ENCODE measurements at places on chromosomes 6 and 20. TPM values are rescaled to one million over a fixed set of nuclear protein-coding genes. Genes with fewer than 3 reads are reported as not detected.

- DNase-seq: no peak
Measured at GRCh38 chr20:6855104-6855503, 87.6 kb downstream of the BMP2 start.

GRCh38 chr20:54107600-54108325, 37.4 kb upstream of the BCAS1 start:
- DNase-seq: no peak

DNA sequence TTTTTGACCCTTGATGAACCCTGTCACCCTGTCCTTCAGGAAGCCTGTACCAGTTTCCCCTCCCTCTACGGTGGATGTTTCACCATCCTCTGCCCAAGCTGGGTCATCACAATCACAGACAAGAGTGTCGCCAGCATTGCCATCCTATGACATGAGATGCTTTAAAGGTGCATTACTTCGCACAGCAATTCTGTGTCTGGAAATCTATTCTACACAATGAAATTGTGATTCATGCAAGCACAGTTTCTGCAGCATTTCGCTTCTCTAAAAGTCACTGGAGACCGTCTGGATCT, 2.5 kb upstream of the ULBP2 start:
- no peak for DNase-seq

GRCh38 chr6:152609125-152609670, 28.0 kb downstream of the SYNE1 start:
- no peak for DNase-seq

- no peak for DNase-seq
Measured at GRCh38 chr20:9581509-9581908, 67.1 kb downstream of the LAMP5 start.

DNA sequence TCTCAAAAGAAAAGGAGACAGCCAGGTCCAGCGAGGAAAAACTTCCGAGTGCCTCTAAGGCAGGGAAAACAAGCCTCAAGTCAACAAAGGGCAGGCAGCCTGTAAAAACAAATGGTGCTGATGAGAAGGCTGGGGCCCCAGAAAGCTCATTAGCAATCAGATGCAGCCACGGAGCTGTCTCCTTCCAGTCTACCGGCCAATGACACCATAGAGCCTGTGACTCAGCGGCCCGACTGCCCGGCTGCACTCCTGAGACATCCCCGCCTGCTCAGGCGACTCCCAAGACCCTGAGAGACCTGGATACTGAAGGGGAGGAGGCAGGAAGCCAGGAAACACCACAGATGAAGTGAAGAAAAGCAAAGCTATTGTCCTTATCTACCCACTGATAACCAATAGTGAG, 120.1 kb upstream of the HDDC2 start:
- DNase-seq: no peak

- DNase-seq: no peak
Measured at GRCh38 chr20:50368813-50369224, 141.4 kb upstream of the PTPN1 start.

GRCh38 chr6:170142559-170142958, 148.3 kb downstream of the DLL1 start:
- no peak for DNase-seq

DNA sequence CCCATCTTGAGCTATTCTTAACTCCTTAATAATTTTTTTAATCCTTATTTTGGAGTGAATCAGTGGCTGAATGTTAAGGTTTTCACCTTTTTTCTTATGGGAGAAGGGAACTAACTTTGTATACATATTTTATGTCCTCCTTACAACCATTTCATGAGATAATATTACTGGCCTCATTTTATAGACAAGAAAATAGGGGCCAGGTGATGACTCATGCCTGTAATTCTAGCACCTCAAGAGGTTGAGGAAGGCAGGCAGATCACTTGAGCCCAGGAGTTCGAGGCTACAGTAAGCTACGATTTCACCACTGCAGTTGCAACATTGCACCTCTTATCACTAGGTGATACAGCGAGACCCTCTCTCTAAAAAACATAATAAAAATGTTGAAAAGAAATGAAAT, 128.7 kb downstream of the TMEM242 start:
- no peak for DNase-seq

DNA sequence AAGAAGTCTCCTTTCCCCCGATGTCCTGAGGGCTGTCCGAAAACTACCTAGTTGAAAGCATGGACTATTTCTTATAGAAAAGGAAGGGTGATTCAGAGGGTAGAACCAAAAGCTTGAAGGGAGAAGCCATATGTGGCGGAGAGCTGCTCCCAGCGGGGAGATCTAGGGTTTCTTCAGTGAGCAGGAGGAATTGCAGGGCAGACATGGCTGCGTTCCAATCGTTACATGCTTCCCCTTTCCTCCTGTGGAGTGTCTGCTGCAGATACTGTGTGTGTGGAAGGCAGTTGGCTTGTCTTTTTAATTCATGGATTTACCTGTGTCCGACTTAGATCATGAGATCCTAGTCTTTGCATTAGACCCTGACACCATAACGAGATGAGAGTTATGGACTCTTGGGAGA, 799.5 kb downstream of the QKI start:
- DNase-seq: no peak

GRCh38 chr20:58143531-58143930, 84.9 kb downstream of the ANKRD60 start:
- DNase-seq: no peak

- no peak for DNase-seq
Measured at GRCh38 chr6:30793521-30794194, 49.3 kb upstream of the IER3 start.

DNA sequence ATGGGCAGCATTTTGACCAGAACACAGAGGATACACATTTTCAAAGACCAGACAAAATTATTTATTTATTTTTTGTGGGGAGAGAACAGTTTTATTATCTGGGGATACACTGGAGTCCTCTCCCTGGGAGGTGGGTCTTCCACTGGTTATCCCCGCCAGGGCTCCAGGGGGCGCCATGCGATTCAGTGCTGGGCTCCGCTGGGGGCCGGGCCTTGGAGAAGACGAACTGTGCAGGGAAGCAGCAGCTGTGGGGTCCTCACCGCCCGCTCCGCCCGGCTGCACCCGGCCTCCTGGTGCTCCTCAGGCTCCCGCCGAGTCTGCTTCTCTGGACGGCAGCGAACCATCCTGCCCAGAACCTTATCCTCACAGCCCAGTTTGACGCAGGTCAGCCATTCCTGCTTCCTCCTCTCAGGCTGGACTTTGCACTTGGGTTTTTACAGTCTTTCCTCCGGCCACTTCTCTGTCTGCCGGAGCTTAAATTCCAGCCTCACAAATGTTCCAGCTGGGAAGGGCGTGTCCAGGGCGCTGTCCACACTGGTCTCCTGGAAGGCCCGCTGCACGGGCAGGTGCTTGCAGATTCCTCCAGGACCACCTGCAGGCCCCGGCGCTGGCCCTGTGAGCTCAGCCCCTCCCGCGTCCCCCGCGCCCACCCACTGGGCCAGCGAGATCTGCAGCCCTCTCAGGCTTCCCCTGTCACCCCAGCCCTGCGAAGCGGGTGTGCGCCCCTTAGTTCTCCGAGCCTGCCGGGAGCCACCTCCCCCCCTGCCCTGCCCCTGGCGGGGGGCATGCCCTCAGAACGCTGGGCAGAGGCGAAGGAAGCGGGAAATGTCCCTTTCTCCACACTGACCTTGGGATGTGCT, 1830.0 kb upstream of the DEFB115 start:
- DNase-seq: no peak

- DNase-seq: no peak
Measured at GRCh38 chr6:33192671-33193602, 670 bp upstream of the COL11A2 start.

DNA sequence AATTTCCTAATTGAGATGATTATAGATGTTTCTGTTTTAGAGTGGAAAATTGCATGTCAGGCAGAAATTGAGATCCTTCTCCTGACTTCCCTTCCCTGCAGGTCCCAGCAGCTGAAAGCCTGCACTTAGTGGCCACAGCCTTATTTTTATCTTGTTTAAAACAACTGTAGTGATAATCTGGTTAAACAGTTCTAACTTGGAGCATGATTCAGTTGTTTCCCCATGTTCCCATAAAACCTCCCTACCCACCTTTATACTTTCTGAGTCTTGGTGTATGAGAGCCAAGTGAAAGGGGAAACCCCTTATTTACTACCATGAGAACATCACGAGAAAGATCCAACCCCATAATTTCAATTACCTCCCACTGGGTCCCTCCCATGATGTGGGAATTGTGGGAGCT, 195.2 kb downstream of the SLC16A10 start:
- no peak for DNase-seq

DNA sequence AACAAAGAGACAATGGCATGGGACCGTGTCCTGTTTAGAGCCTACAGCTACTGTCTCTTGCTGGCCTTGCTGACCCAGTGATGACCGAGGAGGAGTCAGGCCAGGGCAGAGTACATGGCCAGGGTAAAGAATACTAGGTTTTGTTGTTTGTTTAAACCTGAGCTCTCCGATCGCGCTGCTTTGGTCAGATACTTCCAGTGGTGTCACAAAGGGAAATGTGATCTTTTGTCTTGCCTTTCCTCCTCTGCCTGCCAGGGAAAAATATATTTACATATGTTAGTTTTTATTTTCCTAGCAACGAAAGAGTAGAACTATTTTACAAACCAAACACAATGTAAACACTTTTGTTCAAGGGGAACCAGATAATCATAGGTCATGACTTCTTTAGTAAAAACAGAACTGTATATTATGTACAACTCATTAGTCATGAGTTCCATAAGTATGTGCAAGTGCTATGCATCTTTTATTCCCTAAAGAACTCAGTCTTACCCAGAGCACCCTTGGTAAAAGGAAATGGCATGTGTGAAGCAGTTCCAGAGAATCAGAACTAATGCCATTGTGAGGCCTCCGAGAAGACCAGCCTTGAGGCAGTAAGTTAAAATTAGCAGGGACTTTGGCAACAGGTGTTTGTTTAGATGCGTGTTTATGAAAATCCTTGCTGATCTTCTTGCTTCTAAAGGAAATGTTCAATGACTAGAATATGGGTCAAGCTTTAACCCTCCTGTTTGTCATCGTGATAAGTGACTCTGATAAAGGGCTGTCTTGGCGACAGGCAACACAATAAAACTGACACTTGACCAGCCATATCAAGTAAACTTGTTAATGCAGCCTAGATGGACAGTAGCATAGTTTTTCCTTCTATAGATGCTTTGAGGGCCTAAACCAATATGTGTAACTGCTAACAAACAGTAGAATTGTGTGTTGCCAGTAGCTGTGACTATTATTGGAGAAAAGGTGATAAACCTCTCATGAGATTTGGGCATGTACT, 204.6 kb downstream of the NKAIN2 start:
- no peak for DNase-seq

- DNase-seq: no peak
Measured at GRCh38 chr6:161941565-161941964, 667.7 kb upstream of the AGPAT4 start.

GRCh38 chr20:31698803-31699718, 23.6 kb downstream of the BCL2L1 start:
- no peak for DNase-seq

GRCh38 chr20:56540415-56540814, 7.4 kb downstream of the FAM209B start:
- DNase-seq: no peak

GRCh38 chr6:111985202-111985731, 68.6 kb upstream of the CCN6 start:
- DNase-seq: no peak

GRCh38 chr6:150179030-150179429, 36.2 kb downstream of the PPP1R14C start:
- no peak for DNase-seq

The FHL5 gene
- total RNA-seq: 12.2 TPM

The CCN2 gene
- 110 TPM for total RNA-seq

The PTGIS gene
- total RNA-seq: 4.1 TPM

The ATRN gene
- total RNA-seq: 15.4 TPM

The KCNS1 gene
- total RNA-seq: 0.80 TPM

The GSTA2 gene
- not detected for total RNA-seq

The GLP1R gene
- not detected for total RNA-seq
